ENCODE measurements at places on chromosomes 3 and 15.

DNA sequence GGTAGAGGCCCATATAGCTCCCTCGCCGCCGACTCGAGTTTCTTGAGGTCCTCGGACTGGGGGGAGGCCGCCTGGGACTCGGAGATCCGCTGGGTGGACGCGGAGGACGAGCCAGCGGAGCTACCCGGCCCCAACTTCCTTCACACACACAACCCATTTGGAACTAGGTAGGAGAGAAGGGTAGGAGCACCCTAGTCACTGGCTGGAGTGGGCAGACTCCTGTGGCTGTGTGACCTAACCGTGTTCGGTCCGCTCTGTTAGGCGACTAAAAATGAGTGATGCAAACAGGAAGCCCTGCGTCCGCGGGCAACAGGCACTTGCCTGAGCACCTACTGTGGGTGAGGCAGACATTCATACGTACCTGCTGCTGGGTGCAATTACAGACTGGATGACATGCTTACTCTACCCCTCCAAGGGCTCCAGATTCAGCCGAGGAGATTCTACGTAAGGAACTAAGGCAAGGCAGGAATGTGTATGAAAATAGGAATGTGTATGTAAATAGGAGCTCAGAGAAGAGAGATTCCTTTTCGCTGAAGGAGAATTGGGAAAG is 4.6 kb upstream of the SIN3A start:
- DNase-seq: peak; percentile 48

DNA sequence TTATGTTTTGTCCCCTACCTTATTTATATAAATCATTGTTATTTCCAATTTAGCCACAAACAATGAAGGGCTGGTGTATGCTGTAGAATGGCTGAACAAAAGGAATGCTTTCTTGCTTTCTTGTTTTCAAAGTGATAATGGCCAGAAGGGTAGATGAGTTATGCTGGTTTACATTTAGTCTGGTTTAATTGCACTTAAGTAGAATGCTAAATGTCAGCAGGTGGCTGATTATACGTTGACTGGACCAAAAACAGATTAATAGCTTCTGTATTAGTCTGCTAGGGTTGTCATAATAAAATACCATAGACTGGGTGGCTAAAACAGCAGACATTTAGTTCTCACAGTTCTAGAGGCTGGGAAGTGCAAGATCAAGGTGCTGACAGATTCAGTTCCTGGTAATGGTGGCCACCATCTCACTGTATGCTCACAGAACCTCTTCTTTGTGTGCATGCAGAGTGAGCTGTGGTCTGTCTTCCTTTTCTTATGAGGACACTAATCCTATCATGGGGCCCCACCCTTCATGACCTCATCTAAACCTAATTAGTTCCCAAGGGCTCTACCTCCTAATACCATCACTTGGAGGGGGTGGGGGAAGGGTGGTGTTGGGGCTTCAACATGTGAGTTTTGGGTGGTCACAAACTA is 17.1 kb upstream of the XIRP1 start:
- DNase-seq: no peak

GRCh38 chr3:38840987-38841386 is 25.0 kb upstream of the SCN10A start:
- no peak for DNase-seq

DNA sequence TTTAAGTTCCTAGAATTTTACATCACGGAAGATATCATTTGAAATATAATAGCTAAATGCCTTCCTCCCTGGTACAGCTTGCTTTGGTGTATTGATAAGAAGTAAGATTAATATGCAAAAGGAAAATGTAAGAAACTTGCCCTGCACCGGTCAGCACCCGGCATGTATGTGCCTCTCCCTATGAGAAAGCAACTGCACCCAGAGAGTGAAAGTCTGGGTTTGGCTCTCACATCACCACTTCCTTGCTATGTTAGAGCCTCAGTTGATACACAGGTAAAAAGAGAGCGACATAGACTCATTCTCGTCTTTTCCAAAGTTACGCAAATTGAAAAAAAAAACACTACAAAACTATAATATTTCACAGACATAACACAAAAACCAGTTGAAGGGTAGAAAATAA is 96.7 kb downstream of the FOXP1 start:
- no peak for DNase-seq

DNA sequence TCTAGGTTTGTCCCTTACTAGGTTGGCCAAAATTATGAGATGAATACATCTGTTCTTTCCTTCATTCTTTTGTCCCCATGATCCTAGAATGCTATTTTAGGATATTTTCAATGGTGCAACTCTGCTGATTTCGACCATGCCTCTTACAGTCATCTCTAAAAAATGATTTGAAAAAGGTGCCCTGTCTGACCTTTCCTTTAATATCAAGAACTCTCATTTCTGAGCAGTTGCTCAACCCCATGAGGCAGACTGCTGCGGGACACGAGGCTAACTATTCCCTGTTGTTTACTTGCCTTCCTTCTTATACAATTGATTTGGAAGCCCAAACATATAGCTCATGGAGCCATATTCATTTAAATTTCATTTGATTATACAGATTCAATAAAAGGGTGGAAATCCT is 14.6 kb downstream of the PLSCR2 start:
- no peak for DNase-seq

GRCh38 chr3:98038876-98039275 is 3.8 kb upstream of the GABRR3 start:
- no peak for DNase-seq

- DNase-seq: peak; percentile 56
Observed at GRCh38 chr3:9352917-9353752, 9.7 kb upstream of the THUMPD3 start.

GRCh38 chr3:9279966-9280365 is 30.5 kb upstream of the SRGAP3 start:
- no peak for DNase-seq

GRCh38 chr15:75578948-75579920 is at the start of gene PTPN9:
Gene PTPN9, minus strand, starts transcription at chr15:75579315. Its CDS starts 539 bp downstream, at chr15:75578776.
- peak; percentile 82 for DNase-seq

GRCh38 chr3:166810741-166811445 is 569.2 kb downstream of the ZBBX start:
- no peak for DNase-seq

DNA sequence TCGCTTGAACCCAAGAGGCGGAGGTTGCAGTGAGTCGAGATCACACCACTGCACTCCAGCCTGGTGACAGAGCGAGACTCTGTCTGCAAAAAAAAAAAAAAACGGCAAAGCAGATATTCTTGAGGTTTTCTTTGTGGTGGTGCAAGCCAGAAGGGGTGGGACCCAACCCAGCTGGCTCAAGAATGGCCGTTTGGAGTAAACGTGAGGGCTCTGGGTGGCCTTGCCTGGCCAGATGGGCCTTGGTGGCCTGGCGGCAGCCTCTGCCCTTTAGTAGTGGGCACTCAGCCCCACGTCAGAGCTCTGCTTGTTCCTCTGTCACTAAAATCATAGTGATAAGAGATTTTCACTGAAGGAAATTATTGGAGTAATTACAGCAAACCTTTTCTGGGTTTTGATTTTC is 50.5 kb downstream of the ATP1B3 start:
- no peak for DNase-seq

DNA sequence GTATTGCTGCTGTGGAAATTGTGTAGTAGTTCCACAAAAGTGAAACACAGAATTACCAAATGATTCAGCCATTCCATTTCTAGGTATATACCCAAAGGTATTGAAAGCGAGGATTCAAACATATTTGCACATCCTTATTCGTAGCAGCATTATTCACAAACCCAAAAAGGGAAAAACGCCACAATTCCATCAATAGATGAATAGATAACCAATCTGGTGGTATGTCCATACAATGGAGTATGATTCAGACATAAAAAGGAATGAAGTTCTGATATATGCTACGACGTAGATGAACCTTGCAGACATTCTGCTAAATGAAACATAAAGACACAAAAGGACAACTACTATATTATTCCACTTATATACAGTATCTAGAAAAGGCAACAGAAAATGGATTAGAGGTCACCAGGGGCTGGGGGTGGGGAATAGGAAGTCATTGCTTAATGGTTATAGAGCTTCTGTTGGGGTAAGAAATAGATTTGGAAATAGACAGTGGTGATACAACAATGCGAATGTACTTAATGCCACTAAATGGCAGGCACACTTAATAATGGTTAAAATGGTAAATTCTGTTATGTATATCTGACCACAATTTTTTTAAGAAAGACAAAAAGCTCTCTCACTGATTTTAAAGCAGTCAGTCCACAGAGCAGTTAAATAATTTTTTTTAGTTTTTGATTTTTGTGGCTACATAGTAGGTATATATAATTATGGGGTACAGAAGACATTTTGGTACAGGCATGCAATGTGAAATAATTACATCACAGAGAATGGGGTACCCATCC is 51.8 kb upstream of the PSMD6 start:
- no peak for DNase-seq

- no peak for DNase-seq
Observed at GRCh38 chr3:160837394-160837980, 81.5 kb downstream of the PPM1L start.

GRCh38 chr3:181712553-181713279 is 991 bp downstream of the SOX2 start:
- no peak for DNase-seq

GRCh38 chr3:29140666-29141065 is 140.2 kb upstream of the RBMS3 start:
- no peak for DNase-seq

DNA sequence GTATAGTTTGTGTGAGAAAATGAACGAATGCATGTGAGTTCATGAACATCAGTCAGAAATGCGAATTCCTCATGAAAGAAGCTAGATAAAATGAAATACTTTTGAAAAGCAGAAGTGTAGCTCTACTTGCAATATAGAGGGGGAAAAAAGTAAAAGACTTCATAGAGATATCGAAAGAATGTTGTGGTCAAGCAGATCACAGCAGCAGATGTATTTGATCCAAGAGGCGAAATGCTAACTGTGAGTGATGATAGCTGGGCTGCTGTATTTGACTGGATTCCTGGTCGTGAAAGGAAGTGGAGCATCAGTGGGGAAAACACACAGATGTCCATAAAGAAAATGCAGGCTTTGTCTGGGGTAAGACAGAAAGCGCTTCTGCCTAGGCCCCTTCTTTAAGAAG is 112.4 kb downstream of the ADAMTSL3 start:
- no peak for DNase-seq

GRCh38 chr15:52709187-52709981 is 30.2 kb upstream of the ATOSA start:
- DNase-seq: peak; percentile 15

DNA sequence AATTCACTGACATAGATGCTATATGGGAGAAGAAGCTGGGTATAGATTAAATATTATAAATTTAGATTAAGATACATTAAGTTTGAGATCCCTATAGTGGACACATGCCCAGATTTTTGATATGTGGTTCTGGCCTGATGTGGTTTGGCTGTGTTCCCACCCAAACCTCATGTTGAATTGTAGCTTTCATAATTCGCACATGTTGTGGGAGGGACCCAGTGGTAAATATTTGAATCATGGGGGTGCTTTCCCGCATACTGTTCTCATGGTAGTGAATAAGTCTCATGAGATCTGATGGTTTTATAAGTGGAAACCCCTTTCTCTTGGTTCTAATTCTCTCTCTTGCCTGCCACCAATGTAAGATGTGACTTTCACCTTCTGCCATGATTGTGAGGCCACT is 189.4 kb upstream of the CD96 start:
- no peak for DNase-seq

DNA sequence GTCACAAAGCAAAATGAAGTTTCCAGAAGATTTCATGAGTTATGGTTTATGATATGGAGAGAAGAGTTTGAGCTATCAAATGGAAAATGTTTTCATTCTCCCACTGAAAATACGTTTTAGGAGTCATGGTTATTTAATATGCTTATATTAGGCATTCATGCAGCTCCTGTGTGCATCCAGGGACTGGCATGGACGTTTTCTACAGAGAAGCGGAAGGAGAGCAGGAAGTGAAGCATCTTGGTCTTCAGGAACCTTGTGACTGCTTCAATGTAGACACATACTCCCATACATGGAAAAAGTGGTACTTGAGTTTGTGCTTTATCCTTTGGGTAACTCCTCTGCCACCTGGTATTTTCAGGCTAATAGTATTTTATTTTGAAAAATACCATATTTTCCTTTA is 43.3 kb upstream of the TOP2B start:
- no peak for DNase-seq

DNA sequence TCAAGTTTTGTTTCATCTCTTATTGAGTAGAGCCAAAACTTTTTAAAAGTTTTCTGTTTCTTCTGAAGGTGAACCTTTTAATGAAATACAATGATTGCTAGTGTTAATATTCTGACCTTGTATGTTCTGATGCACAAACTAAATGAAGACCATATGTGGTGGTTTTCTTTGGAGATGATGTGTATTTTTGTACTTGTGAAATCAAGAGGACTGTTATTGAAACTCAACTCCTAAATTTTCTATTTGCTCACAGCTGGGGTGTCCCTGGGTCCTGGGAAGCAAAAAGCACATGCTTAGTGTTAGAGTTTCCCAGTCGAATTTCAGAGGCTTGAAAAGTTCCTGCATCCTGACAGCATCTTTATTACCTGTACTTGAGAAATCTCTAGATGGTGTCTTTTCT is 1185.8 kb upstream of the ALCAM start:
- no peak for DNase-seq

- no peak for DNase-seq
Observed at GRCh38 chr3:44411031-44411645, 66.3 kb downstream of the ZNF445 start.

DNA sequence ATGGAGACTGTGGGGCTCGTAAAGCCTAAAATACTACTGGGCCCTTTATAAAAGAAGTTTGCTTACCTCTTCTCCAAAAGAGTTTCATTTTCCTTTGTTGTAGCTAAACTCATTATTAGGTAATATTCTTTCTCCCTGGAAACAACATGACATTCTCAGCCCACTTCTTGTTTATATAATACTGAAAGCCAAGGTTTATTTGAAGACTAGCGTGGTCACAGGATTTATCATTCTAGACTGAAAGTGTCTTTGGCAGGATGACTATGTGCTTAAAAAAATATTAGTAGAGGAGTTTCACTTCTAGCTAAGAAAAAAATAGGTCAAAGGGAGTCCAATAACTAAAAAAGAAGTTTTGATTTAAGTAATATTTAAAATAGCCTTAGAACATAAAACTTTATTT is 1085.2 kb upstream of the CADM2 start:
- no peak for DNase-seq

DNA sequence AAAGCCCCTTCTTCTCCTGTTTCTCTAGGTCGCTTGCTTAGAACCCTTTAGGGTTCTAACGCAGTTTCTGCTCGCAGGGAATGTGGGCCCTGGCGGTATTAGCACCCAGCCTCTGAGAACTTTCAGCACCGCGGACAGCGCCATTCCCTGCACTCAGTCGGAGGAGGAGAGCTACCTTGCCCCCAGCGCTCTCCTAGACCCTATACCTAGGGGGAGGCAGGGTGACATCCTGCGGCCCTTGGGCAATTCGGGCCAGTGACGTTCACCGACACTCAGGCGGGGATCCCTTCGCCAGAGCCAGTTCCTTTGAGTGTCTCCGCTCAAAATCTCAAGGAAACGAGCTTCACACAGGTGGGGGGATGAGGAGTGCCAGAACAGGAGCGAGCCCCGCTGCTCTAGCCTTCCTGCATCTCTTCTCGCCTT is 1.3 kb downstream of the SLC7A14 start:
- DNase-seq: peak; percentile 45

Data from naive thymus-derived CD8-positive, alpha-beta T cell (primary cell).